Forelimb muscle (tissue), 1 donor: ENCODE measurements at places on chromosomes 6 and 20. TPM values are rescaled to one million over a fixed set of nuclear protein-coding genes. Genes with fewer than 3 reads are reported as not detected.

Gene VWA7
- polyA plus RNA-seq: 2.9 TPM

Gene TMEM244
- 0.27 TPM for polyA plus RNA-seq

Gene ABHD16B
- not detected for polyA plus RNA-seq

Gene OR2H2
- 0.15 TPM for polyA plus RNA-seq

Gene SLC32A1
- polyA plus RNA-seq: not detected
